ENCODE measurements at places on chromosomes 12 and 14. TPM values are rescaled to one million over a fixed set of nuclear protein-coding genes. Genes with fewer than 3 reads are reported as not detected.

Gene TAS2R10
- 0.94 TPM for polyA plus RNA-seq

Gene NOVA1
- polyA plus RNA-seq = 19.8 TPM

Gene WNT1
- not detected for polyA plus RNA-seq

Gene RPS6KA5
- 9.0 TPM for polyA plus RNA-seq

Gene UNC79
- polyA plus RNA-seq = 0.39 TPM

Gene MYO1H
- not detected for polyA plus RNA-seq

Gene HSPA2
- polyA plus RNA-seq = 8.7 TPM

Gene EMC9
- polyA plus RNA-seq = 26.4 TPM

Gene CNTN1
- polyA plus RNA-seq = 12.8 TPM

Gene ABCD4
- 67.2 TPM for polyA plus RNA-seq

Gene DDN
- polyA plus RNA-seq = 15.5 TPM

Gene IKZF4
- polyA plus RNA-seq = 8.8 TPM

Gene KLRD1
- polyA plus RNA-seq = 0.24 TPM

Gene LRRC10
- polyA plus RNA-seq = not detected

Gene MYF6
- polyA plus RNA-seq = 63.2 TPM

- no peak for DNase-seq
These were observed 62.8 kb upstream of the RFLNA start for GRCh38 chr12:124231980-124232653.

- peak; percentile 12 for DNase-seq
These were observed 35.9 kb downstream of the SLC8B1 start for GRCh38 chr12:113298861-113299545.

- peak; percentile 91 for DNase-seq
These were observed 1.3 kb downstream of the ZC3H10 start for GRCh38 chr12:56119361-56119796.

DNA sequence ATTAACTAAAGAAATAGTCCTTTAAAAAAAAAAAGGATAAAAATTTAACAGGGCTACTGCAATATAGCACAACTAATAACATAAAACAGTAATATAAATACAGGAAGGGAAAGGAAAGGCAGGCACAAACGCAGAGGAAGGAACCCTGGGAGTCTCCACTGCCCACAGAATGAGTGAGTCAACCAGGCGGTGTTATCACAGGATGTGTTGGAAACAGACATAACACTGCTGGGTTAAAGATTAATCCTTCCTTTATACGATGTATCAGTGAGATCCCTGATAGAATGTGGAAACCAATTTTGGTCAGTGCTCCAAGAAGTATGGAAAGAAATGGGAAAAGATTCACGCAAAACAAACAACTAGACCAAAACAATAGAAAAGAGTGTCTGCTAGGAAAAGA, 47.9 kb downstream of the FGD6 start:
- no peak for DNase-seq

- DNase-seq = no peak
These were observed 36.6 kb downstream of the WDR89 start for GRCh38 chr14:63605041-63605532.

DNA sequence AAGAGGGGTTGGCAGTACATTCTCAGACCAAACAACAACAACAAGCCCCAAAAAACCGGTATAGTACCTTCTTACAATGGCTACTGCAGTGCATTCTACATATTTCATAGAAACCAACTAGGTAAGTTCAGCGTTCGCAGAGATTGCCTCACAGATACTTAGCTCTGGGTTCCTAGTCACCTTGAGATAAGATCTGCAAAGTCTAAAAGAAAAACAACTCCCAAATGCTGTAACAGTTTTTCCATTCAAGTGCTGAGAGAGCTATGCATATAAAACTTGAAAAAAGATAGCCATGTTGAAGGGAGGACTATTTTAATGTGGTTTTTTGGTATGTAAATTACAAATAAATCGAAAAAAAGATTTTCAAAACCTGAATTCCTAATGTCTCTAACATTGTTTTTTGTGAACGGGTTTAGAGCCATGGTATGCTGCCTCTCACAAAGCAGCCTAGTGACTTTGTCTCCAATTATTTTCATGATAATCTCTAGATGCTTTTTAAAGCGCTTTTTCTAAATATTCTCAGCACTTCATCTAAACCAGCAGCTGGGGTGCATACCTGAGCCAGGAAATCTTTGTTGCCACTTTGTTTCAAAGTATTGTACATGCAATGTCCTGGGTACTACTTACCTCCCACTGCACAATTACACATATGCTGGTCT, 56.6 kb upstream of the CRACR2A start:
- DNase-seq = no peak

- no peak for DNase-seq
These were observed 43.0 kb upstream of the SYCP3 start for GRCh38 chr12:101782273-101782731.

DNA sequence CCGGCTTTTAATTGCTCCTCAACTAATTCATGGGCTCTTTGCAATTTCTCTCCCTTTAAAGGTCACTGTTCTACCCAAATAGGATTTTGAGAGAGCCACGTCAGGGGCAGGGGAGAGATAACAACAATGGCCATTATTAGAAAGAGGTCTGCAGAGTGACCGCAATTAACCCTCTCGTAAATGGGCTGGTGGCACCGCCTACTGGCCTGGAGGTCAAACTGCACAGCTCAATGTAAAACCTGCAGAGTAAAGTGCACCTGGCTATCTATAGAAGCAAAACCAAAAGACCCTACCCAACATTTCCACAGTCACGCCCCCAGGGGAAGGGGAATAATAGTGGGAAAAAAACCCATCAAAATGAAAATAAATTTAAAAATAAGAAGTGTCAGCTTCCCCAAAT, 21.6 kb upstream of the CLEC4E start:
- no peak for DNase-seq

DNA sequence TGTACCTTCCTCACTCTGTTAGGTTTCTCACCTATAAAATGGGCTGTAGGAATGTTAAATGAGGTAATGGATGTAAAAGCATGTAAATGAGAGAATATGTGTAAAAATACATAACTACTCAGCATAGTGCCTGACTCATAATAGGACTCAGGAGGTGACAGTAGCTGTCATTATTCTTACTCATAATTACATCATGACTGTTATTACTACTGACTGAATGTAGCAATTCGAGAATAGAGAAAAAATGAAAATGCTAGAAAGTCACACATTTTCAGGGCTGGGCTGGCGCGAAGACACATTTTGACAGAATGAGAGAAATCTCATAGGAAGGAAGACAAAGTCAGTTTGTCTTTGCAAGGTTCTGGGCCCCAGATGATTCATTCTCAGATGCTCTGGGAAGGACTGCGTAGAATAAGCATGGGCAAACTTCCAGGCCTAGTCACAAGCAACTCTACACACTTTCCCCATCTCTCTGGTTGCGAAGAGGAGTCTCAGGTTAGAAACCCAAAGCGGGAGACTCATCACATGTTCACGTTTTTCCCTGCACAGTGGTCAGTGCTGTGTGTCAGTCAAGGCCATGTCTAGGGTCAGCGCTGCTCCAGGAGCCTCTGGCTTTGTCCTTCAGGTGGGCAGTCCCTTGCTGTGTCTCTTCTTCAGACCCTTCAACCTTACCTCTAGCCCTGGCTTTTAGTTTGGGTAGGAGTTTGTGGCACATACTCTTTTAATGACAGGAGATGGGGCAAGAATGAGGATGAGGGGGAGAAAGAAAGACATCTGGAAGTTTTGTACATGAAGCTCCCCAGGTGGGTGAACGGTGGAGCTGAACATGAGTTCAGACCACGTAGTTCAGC, 8.4 kb downstream of the GPRC5A start:
- no peak for DNase-seq

- DNase-seq = no peak
These were observed 105.7 kb upstream of the RESF1 start for GRCh38 chr12:31853520-31853919.

DNA sequence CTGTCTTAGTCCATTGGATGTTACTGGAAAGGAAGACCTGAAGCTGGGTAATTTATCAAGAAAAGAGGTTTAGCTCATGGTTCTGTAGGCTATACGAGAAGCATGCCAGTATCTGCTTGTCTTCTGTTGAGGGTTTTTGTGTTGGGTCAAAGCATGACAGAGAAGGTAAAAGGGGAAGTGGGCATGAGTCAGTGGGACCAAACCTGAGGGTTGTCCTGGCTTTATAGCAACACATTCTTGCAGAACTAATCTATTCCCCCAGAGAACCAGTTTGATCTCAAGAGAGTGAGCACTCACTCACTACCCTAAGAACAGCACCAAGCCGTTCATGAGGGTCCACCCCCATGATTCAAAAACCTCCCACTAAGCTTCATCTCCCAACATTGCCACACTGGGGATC, 19.0 kb upstream of the KRAS start:
- DNase-seq = no peak

GRCh38 chr12:104424955-104425354, 31.8 kb upstream of the CHST11 start:
- DNase-seq = no peak

- no peak for DNase-seq
These were observed 57.6 kb downstream of the SPTSSA start for GRCh38 chr14:34404416-34404815.

- no peak for DNase-seq
These were observed 16.4 kb upstream of the GSG1 start for GRCh38 chr12:13119826-13120225.

DNA sequence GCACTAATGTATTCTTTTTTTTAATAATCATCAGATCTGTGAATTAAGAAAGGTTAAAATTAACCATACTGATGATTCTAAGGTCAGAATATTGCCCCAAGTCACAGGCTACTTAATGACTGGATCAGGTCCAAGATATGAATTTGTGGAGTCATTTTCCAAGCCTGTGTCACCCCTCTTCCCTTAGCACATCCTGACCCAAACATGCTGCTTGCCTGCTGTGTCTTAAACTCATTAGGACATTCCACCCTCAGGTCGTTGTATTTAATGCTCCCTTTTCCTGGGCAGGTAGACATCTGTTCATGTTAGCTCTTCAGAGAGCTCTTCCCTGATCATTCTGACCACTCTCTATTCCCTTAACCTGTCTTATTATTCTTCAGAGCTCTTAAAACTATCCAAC, 463.5 kb upstream of the PDE3A start:
- no peak for DNase-seq

- DNase-seq = no peak
These were observed 733 bp upstream of the KLHDC2 start for GRCh38 chr14:49767270-49767570.

DNA sequence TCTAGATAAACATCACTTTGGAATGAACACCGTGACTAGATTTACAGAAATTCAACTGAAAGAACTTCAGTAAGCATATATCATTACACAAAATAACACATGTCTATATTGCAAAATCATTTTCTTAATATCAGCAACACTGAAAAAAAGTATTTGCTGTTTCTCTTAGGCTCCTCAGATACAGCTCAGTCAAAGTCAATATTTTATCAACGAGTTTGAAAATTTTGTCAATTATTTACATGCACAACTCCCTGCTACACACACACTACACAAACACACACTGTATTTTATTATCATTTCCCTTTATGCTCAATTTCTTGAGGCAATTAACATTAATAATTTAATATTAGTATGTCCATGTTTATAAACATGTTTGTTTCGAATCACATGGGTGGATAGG, 3.8 kb downstream of the PZP start:
- no peak for DNase-seq

GRCh38 chr14:75672605-75673192, 11.7 kb downstream of the TTLL5 start:
- DNase-seq = no peak

- DNase-seq = no peak
These were observed 19.4 kb upstream of the FLVCR2 start for GRCh38 chr14:75559045-75559444.

- no peak for DNase-seq
These were observed 279.8 kb downstream of the DUSP6 start for GRCh38 chr12:89072294-89073026.

GRCh38 chr14:102452302-102452701, 57.3 kb downstream of the ANKRD9 start:
- DNase-seq = no peak

DNA sequence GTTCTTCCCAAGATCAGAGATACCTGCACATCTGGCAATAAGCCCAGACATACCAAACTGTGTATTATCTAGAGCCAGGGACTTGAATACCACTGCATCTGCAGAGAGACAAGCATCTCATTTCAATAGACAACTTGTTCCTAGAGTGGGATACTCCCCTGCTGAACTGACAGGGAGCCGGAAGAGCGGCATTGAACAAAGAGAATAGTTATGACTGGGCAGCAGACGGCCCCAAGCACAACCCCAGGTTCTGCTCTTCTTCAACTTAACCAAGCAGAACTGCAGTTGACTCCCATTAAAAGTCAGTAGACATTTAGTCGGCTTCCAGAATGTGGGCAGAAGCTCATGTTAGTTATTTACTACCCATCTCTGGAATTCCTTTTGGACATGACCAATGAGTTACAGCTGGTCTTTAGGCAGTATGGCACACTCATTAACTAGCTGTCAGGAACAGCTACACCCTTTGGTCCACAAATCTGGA, 112.9 kb downstream of the HMGA2 start:
- DNase-seq = no peak

GRCh38 chr12:130611026-130611905, 104.8 kb downstream of the RIMBP2 start:
- DNase-seq = no peak

- DNase-seq = no peak
These were observed 131.1 kb downstream of the FBXL14 start for GRCh38 chr12:1463073-1463905.

GRCh38 chr12:88417531-88417930, 162.7 kb downstream of the KITLG start:
- DNase-seq = no peak

DNA sequence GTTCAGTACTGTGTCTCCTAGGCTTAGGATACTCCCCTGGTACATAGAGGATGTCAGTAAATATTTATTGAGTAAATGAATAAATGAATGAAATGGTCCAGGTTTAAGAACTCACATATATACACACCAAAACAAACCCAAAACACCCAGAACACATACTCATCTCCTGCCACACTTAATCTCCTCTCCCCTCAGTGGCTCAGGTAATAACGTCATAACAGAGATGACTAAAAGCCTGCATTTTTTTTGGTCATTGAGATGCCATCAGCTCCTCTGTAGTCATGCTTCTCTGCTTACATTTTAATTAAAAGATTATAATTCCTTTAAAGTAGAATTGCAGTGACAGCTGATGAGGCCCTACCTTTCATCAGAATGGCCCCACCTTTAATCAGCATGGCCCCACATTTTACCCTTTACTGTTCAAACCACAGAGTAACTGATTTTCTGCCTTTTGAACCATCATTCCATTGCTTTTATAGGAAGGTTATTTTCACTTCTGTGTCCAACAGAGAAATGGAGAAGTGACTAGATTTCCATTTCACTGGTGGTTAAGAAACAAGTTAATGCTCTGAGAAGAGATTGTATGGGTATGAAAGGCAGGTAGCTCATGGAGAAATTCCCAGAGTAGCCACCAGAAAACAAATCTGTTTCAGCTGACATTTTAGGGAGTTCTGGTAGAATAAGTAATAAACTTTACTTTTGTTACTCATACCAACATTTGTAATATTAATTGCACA, 193.4 kb upstream of the ATP2B1 start:
- DNase-seq = no peak

DNA sequence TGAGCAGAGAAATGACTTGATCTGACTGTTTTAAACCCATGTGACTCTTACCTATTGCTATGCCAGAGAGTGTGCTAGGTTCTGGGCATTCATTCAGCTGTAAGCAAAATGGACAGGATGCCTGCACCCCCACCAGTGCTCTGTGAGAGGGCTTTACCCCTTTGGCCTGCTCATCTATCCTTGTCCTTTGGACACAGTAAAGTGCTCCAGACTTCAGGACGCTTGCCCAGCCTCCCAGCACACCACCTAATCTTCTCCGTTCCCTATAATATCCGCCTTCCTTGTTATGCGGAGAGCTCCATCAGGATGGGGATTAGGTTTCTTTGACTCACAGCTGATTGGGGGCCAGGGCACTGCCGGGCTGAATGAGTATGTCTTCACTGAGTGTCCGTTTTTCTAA, 4.4 kb upstream of the ZNF839 start:
- DNase-seq = no peak

GRCh38 chr12:123115409-123116121, 35.3 kb downstream of the PITPNM2 start:
- DNase-seq = peak; percentile 78
